Stimulated activated CD8-positive, alpha-beta memory T cell treated with anti-CD3 and anti-CD28 coated beads, Interleukin-2, amount 100 ng/mL, for 1 hour (primary cell): ENCODE measurements at places on chromosomes 3 and 15.

DNA sequence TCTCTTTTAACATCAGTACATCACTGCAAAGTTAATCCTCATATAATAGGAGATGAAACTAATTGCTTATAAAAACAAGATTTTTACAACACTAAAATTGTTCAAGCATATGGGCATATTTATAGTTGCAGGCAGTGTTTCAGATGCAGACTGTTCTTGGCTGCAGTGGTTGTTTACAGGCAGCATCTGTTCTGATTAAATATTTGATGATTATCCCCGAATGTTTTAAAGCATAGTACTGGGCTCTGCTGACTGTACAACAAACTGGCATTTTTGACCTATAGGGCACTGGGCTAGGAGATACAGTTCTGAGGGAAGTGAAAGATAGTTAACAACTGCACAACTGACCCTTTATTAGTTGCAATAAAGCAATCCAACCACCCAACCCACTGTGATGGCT lies 113.6 kb downstream of the UBE3A start:
- no peak for DNase-seq

- no peak for DNase-seq
These were observed 25.8 kb upstream of the RSL24D1 start for GRCh38 chr15:55222588-55222987.

DNA sequence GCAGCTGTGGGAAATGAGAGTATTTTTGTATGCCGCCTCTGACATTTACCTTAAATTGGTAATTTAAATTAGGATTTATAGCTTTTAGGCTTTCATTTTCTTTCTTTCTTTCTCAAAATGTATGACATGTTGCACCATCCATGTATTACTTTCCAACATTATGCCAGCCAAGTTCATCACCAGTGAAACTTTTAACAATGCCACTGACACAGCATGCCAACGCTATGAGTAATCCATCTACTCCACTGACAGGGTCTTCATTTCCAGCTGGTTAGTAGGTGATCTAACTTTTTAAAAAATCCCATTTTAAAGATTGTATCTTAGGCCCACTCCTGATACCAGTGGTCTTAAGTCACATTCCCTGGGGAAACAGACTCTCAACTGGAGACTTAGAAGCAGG lies 21.8 kb upstream of the CLDN16 start:
- no peak for DNase-seq

DNA sequence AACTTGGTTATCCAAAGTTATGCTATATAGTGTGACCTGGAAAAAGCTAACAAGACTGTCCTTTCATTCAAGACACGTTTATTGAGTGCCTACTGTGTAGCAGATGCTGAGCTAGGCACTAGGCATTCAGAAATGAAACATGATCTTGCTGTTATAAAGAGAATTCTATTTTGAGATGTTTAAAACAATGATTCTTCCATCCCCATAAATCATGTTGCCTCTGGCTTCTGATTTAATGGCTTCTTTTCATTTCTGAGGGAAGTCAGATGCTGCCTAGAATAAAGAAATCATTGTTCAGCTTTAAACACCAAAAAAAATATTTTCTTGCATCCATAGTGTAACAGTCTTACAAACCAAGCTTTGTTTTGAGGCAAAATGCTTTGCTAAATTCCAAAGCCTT lies 620.9 kb upstream of the UBE2E2 start:
- no peak for DNase-seq

GRCh38 chr3:55296030-55296429 lies 191.1 kb downstream of the WNT5A start:
- no peak for DNase-seq

- DNase-seq, result no peak
These were observed 162.3 kb upstream of the C2CD4B start for GRCh38 chr15:62327406-62327805.

- no peak for DNase-seq
These were observed 24.1 kb upstream of the CPNE9 start for GRCh38 chr3:9679476-9680080.

- no peak for DNase-seq
These were observed 61.4 kb downstream of the TTC23 start for GRCh38 chr15:99187936-99188335.

DNA sequence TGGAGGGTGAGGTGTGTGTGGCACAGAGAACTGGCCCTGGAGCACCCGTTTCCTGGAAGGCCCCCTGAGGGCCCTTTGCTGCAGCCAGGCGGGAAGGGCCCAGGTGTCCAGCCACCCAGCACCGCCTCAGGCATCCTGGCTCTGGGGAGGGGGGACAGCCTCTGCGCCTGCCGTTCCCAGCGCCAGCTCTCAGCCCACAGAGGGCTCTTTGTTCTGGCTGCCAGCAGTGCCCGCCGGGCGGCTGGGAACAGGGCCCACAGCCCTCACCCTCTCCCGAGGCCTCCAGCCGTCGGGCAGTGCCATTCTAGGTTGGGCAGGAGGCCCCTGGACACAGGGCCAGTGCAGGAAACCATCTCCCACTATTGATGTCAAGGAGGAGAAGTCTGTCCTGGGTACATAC lies 8.3 kb downstream of the SLC38A3 start:
- no peak for DNase-seq

GRCh38 chr3:65145680-65146079 lies 457.9 kb upstream of the ADAMTS9 start:
- no peak for DNase-seq

GRCh38 chr3:105355408-105356061 lies 11.2 kb upstream of the ALCAM start:
- DNase-seq, result no peak

GRCh38 chr3:128597900-128598299 lies 52.7 kb downstream of the RPN1 start:
- DNase-seq, result no peak

DNA sequence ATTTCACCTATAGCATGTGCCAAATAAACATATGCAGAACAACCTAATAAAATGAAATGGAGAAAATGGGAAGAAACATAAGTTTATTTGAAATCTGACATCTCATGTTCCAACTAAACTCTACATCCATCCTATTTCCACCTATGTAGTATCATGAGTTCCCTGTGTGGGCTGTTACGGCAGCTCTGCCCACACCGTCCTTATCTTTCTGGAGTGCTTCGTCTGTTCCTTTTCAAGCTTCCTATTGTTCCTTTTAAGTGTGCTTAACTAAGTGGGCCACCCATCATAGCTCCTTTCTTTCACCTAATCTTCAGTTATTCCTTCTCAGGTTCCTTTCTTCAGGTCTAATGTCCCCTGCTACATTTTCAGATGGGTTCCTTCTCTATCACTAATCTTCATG lies 17.3 kb downstream of the RYR3 start:
- no peak for DNase-seq
